ENCODE measurements at places on chromosomes 6 and 20.

DNA sequence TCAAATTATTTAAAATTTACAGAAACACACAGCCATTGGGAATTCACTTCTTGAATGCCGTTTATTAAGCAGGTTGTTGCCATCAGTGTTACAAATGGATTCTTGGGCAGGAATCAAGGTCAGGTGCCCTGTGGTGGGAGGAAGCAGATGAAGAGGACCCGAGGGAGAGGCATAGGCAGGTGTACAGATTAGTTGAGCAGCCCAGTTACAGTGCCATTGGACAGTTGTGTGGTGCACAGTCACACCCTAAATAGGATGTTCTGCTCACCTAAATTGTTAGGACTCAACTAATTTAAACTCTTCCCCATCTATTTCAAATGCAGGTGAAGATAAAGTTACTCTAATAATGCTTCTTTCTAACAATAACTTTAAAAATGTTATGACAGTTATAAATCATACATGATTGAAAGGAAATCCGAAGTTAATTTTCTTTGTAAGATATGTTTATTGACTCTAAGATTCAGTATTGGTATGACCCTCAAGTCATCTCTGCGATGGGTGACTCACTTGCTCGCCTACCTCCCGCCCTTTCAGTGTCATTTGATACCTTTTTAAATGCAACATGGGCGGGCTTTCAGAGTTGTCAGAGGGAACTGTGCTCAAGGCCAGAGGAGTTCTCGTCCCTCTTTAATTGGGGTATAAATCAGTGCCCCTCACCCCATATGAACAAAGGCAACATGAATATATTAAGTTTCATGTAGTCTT, 35.1 kb downstream of the DSE start:
- no peak for DNase-seq

- DNase-seq = no peak
These were observed 29.8 kb upstream of the NEDD9 start for GRCh38 chr6:11262242-11262641.

DNA sequence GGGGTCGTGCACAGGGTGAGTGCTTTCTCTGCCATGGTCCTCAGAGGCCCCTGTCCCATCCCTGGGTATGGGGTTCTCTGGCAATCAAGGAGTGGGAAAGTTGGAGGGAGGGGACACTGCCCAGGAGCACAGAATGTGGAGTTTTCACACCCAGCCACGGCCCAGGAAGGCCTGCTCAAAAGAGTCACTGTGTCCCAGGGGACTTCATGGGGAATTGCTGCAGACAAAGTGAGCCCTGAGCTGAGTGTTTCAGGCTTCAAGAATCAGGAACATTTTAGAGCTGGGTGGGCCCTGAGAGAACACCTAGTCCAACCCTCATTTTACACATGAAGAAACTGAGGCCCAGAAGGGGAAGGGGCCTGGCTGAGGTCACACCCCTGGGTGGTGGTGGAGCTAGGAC, 5.7 kb downstream of the MAPK13 start:
- no peak for DNase-seq

DNA sequence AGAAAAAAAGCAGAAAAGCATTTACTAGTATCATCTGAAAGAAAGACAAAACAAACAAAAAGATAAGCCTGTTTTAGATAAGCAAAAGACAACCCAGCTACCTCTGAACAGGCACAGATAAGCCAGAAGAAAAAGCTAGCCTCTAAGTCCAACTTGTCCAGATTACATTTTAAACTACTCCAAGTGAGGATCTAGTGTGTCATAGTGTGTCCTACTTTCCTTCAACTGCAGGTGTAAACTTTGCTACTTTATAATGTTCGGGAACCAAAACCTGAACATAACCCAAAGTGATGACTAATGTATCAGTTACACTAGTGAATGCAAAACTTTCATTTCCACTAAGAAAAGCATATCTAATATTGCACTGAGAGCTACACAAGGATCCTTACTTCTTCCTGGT, 19.5 kb downstream of the ADNP start:
- no peak for DNase-seq

DNA sequence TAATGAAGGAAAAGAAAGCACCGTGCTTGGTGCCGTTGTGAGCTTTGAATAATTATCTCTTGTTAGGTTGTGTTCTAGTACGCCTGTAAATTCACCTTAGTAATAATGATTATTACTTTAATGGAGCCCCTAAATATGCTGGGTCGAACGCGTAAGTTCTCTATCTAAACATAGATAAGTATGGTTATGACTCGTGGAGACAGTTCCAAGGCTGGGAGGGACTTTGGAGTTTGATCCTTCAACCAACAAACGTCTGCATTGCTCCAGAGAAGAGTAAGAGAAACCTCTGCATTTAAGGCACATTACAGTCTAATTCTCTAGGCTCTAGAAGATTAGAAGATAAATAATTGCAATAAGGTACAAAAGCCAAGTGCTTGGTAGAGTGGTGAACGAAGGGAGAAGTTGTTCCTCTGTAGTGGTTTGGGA, 514 bp downstream of the ACOT13 start:
- no peak for DNase-seq

- DNase-seq = no peak
These were observed 35.4 kb downstream of the DACT2 start for GRCh38 chr6:168284187-168284586.

DNA sequence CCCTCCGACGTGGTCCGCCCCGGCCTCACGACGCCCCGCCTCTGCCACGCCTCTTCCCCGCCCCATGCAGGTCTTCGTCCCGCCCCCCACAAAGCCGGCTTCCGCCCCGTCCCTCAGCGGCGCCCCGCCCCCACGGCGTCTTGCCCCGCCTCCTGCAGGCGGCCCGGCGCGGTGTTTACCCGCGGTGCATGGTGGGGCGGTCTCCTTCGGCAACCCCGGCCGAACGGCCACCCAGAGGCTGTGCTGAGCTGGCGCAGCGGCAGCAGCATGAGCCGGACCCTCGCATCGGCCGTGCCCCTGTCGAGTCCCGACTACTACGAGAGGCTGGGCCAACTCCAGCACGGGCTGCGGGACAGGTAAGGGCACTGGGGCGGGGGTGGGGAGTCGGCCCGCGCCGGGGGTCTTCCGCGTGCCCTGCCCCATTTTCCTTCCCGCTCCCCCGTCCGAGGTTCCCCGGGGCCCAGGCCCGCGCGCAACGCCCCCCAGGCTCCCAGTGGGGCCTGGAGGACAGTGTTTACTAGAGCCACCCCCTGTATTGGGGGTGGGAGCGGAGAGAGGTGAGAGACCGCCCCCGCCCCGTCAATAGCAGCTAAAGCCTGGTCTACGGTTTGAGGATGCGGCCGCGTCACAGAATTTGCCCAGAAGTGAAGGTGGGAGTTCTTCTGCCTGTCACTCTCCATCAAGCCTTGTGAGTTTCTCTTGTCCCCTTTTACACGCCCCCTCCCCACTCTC, at the start of gene KIZ:
TSS of gene KIZ (plus strand) at position 234 of the 732 bp plus-strand sequence. CDS start at position 268, 34 bp downstream.
- peak; percentile 99 for DNase-seq

DNA sequence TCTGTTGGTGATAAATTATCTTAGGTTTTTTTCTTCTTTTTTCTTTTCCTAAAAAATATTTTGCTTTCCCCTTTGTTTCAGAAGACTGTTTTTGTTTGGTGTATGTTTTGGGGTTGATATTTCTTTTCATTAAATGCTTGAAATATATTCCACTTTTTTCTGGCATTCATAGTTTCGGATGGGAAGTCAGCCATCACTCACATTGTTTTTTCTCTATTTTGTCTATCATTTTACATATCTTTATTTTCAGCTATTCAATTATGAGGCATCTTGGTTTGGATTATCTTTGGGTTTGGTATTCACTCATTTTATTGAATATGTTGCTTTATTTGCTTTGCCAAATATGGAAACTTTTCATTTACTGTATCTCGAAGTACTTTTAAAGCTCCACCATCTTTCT, 600.5 kb upstream of the EYS start:
- no peak for DNase-seq

DNA sequence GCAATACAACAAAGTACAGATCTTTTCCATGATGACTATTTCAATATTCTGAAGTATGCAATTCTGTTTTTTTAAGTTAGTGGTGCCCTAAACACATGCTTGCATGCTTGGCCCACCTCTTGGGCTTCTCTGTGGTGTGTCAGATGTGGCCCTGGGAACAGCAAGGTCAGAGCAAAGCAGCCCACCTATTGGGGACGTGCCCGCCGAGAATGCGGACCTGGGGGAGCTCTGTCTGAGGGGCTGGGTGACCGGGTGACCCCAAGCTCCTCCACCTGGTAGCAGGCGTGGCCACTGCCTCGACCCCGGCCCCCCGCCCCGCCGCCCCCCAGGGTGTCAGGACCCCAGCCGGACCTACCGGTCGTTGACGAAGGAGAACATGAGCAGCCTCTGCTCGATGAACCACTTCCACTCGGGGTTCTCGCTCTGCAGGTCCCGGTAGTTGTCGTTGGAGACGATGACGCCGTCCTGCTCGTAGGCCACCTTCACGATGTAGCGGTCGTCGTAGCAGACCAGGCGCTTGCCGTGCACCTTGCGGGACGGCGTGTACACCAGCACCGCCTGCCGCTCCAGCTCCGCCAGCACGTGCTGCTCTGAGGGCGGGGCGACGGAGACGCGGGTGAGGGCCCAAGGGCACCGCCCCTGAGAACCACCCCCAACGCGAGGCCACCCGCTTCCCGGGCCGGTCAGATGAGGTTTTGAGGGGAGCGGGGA, 28.3 kb downstream of the ZC3H12D start:
- no peak for DNase-seq

DNA sequence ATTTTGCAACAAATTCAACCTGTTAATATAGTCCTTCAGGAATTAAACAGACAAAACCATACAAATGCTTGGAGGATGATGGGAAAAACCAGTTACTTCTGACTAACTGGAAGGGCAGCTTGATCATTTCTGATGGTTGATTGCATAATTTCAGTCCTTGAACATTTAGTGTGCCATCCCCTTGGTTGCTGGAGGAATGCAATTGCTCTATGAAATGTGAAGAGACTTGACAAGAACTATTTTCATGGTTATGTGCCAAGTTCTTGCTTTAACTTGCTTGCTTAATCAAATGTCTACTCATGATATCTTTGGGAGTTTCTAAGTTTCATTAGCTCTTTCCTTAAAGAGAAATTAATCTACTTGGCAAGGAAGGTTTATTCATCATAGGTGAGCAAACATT, 45.2 kb downstream of the ANKEF1 start:
- DNase-seq = no peak

- DNase-seq = no peak
These were observed 155.9 kb downstream of the NRN1 start for GRCh38 chr6:5850848-5851255.

DNA sequence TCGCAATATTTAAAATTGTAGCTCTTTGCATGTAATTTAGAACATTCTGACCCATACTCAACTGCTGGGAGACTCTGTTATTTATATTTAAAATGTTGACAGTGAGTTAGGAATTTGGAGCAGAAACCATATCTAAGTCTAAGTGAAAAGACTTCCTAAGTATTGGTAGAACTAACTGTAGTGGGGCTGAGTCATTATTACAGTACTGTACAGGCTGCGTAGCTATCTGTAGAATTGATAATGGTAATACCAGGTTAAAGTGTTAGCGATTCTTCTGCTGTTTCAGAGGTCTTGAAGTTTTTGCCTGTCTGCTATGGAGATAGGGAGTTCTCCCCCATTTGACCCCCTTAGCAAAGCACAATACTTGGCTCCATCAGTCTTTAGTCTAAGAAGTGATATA, 3.6 kb downstream of the TOP1 start:
- DNase-seq = no peak

DNA sequence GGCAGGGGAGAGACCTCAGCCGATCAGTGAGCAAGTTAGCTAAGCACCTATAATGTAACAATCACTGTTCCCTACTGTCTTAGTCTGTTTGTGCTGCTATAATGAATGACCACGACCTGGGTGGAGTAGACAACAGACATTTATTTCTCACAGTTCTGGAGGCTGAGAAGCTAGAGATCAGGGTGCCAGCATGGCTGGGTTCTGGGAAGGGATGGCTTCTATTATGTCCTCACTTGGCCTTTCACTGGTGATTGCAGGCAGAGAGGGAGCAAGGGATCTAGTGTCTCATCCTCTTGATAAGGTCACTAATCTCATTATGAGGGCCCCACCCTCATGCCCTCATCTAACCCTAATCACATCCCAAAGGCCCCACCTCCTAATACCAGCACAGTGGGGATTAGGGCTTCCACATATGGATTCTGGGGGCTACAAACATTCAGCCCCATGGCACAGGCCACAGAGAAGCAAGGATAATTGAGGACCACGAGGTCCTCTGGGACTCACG, 162.5 kb downstream of the CD83 start:
- DNase-seq = no peak

GRCh38 chr6:13194852-13195251, 133.5 kb downstream of the TBC1D7 start:
- DNase-seq = peak; percentile 30

GRCh38 chr6:34595332-34596184, 39.4 kb upstream of the SPDEF start:
- DNase-seq = no peak

- no peak for DNase-seq
These were observed 247.0 kb upstream of the KCNQ5 start for GRCh38 chr6:72374857-72375256.

- no peak for DNase-seq
These were observed 253.4 kb downstream of the HACE1 start for GRCh38 chr6:104606361-104606760.

DNA sequence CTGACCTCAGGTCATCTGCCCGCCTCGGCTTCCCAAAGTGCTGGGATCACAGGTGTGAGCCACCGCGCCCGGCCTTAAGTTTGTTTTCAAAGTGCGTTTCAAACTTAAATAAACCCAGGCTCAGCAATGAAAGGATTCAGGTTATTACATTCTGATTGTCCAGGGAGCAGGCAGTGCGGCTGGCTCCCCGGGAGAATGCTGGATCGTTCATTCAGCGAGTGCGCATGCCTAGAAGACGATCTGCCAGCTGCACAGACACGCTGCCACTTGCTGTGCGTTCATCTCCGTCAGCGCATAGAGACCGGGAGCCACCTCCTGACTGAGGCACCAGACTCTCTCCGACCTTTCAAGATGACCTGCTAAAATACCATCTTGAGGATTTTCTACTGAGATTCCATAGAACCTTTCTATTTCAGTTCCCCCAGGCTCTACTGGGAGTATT, 163.9 kb upstream of the ZNF217 start:
- DNase-seq = no peak

GRCh38 chr6:75098709-75099108, 107.1 kb downstream of the COL12A1 start:
- no peak for DNase-seq

DNA sequence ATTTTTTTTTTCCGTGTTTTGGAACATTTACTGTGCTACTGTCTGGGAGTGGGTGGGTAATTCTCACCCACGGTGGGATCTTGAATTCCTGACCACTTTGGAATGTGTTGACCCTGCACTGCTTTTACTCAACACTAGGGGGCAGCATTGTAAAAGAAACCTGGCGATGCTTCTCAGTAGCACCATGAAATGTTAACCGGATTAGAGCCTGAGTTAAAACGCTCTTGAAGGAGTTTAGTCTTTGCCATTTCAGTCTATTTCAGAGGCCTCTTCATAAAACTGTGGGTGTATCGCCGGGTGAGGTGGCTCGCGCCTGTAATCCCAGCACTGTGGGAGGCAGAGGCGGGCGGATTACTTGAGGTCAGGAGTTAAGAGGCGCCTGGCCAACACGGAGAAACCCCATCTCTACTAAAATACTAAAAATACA, 114.4 kb upstream of the PRND start:
- peak; percentile 77 for DNase-seq

- DNase-seq = no peak
These were observed 255.0 kb downstream of the NRN1 start for GRCh38 chr6:5751525-5752390.

GRCh38 chr6:117906958-117907600, at the start of gene SLC35F1:
SLC35F1 (plus strand) TSS chr6:117907264.
- DNase-seq = no peak
